ENCODE measurements at places on chromosomes 13 and 19.

- no peak for DNase-seq
Measured at GRCh38 chr19:11729586-11729985, 9.2 kb downstream of the ZNF823 start.

DNA sequence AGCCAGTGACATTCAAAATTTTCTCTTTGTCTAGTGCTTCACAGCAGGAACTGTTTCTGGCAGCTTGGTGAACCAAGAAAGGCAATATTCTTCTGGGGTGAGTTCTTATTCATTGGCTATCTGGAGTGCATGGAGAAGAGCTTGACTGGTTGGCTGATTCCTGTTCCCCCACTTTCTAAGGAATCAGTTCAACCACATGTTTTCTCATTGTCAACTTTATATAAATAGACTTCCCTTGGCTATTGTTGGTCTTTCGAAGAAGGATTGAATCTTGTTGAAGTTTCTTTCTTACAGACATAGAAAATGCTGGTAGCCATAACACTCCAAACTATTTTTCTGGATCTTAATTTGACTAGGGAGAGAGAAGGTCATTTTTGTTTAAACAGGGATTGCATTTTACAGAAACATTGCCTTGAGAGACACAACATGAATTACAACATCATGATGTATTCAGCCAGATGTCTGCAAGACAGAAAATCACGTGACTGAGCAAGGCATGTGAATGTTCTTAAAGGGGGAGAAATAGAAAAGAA is 85.2 kb downstream of the EDNRB start:
- DNase-seq = no peak

GRCh38 chr13:40477623-40478608 is 188.5 kb downstream of the FOXO1 start:
- DNase-seq = no peak

DNA sequence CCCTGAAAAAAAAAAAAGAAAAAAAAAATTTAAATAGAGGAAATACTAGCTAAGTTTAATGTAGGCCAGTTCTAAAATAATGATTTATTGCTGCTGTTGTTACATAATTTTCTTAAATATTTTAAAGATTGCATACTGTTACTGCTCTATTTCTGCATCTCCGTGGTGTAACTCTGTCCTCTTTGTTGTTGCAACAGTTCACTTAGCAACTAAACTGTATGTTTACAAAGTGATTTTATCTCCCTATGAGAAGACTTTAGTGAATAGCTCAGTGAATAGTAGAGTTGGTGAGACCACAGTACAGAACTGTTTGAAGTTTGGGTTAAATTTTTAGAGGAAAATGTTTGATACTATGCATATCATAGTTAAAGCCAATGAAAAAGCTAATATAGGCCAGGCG is 19.4 kb downstream of the BRCA2 start:
- no peak for DNase-seq

GRCh38 chr19:2646866-2647535 is 55.5 kb downstream of the GNG7 start:
- no peak for DNase-seq

DNA sequence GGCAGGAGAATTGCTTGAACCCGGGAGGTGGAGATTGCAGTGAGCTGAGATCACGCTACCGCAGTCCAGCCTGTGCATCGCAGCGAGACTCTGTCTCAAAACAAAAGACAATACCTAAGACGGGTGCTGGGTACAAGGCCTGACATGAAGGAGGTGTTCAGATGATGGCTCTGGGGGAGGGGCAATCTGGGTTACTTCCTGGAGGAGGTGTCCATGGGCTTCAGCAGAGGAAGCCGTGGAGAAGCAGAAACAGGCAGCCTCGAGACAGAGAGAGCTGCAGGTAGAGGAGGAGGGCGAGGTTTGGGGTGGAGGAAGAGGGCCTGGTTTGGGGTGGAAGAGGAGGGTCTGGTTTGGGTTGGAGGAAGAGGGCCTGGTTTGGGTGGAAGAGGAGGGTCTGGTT is 3.6 kb downstream of the MISP start:
- DNase-seq = no peak

DNA sequence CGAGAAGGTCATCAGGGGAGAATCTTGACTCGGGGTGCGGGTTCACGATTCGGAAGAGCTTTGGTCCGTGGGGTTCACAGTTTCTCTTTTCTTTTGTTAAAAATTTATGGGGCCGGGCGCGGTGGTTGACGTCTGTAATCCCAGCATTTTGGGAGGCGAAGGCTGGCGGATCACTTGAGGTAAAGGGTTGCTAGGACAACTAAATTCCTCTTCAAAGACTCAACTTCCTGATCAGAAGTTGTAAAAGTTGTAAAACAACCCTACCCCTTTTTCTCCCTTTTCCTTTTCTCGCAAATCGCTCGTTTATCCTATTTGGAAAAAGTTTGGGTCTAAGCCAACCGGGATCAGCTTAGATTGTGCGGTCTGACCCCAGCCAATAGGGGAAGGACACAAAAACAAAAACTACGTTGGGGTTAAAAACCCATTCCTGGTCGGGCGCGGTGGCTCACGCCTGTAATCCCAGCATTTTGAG is 673 bp downstream of the ZNF486 start:
- no peak for DNase-seq

DNA sequence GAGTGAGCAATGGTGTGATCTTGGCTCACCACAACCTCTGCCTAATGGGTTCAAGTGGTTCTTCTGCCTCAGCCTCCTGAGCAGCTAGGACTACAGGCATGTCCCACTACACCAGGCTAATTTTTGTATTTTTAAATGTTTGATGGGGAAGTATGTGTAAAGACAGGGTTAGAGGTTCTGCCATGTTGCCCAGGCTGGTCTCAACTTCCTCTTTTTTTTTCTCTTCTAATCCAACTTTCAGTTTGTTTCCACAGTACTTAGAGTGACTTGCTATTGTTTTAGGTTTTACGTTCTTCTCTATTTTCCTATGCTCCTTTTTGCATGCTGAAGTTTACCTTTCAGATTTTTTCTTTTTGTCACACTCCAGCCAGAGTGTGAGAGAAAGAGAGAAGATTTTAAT is 1433.0 kb downstream of the UQCRFS1 start:
- DNase-seq = no peak

DNA sequence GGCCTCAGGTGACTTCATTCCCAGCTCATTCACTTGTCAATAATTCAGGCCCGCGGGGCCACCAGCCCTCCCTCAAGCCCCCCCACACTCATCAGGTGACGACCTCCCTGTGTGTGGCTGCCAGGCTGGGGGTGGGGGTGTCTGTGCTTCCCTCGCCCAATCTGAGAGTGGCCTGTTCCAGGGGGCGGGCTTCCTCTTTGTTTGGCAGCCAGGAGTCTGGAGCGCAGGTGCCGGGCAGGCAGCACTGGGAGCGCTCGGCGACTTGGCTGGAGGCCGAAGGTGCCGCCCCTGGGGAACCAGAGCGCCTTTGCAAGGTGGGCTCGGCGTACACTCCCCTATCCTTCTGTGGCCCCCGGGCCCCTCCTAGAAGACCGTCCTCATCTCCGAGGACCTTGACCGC is 5.4 kb upstream of the ZNF98 start:
- no peak for DNase-seq

DNA sequence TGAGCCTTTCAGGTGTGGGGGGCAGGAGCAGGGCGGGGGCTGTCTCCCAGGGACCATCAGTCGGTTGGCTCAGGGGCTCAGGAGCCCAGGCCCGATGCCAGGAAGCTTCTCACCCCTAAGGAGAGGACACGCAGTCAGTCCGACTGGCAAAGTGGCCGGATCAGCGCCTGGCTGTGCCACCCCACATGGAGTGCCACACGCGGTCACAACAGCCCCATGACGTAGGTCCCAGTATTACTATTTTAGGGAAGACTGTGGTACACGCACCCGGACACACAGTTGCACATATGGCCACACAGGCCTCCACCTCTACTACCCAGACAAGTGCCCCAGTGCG is 29.3 kb upstream of the GRTP1 start:
- DNase-seq = no peak

DNA sequence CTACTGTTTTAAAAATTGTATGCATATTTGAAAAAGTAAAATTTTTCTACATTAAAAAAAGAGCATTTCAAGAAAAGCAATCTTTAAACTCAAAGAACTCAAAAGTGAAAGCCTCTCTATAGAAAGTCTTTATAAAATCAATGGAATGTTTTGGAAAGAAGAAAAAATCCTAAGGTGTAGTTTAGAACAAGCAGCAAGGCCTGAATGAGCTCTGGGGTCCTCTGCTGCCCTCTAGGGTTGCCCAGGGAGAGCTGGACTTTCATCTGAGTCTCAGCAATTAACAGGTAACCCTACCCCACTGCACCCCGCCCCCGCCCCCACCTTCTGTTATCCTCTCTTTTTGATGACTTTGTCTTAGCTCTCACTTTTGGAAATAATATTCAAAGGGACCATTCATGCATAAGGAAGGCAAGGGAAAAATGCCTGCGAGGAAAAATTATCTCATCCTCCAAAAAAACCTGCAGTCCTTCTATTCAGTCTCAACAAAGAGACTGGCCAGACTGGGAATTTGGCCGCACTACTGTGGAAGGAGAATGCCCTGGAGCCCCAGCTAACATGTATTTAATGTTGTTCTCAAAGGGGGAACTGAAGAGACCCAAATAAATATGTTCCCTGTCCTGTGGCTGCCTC is 24.1 kb downstream of the SLC25A30 start:
- DNase-seq = no peak
